ENCODE measurements at places on chromosomes 1 and 21.
A peak's percentile ranks its signal among the peaks of the same experiment; 100 is the strongest.

GRCh38 chr1:2308844-2309243 lies 80.7 kb downstream of the SKI start:
- DNase-seq, result no peak

DNA sequence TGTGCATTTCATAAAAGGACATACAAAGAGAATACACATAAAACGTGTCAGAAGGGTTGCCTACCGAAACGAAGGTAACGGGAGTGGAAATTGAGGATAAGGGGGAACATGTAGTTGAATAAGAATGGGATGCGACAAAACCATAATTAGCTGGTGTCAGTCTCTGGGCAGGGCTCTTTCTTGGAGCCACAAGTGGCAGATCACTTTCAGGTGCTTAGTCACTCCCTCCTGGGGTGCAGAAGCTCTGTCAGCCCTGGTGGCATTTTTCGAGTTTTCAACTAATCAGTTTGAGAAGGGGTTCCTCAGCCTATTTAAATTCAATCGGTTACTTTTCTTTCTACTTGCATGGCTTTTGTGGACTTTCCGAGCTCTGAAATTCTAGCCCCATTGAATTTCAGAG lies 133.9 kb upstream of the IGSF21 start:
- no peak for DNase-seq

- DNase-seq, result peak; percentile 76
Measured at GRCh38 chr1:229514578-229515275, 6.6 kb upstream of the NUP133 start.

- DNase-seq, result no peak
Measured at GRCh38 chr1:115182012-115182715, 92.9 kb upstream of the TSPAN2 start.

DNA sequence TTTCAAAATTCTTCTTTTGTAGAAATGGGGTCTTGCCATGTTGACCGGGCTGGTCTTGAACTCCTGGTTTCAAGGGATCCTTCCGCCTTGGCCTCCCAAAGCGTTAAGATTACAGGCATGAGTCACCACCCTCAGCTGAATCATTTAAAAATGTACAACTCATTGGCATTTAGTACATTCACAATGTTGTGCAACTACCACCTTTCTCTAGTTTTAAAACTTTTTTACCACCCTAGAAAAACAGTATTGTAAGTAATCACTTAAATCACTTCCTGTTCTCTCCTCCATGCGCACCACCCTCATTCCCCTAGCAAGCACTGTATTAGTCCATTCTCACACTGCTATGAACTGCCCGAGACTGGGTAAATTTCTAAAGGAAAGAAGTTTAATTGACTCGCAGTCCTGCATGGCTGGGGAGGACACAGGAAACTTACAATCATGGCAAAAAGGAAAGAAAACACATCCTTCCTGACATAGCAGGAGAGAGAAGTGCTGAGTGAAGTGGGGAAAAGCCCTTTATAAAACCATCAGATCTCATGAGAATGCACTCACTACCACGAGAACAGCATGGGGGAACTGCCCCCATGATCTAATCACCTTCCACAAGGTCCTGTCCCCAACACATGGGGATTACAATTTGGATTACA lies 14.4 kb upstream of the THEM5 start:
- DNase-seq, result peak; percentile 92

GRCh38 chr1:80656014-80656636 lies 1144.6 kb upstream of the ADGRL2 start:
- DNase-seq, result peak; percentile 49

DNA sequence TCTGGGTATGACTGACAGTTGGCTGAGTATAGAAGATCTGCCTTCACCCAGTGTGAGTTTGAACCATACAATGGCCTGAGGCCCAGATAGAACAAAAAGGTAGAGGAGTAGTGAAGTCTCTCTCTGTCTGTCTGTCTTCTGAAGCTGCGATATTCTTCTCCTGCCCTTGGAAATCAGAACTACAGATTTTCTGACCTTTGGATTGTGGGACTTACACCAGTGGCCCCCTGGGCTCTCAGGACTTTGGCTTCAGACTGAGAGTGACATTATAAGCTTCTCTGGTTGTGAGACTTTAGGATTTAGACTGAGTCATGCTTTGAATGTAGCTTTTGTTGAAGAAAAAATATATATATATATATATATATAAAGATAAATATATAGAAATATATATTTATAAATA lies 1235.0 kb upstream of the ADGRL4 start:
- DNase-seq, result no peak

GRCh38 chr1:168752171-168752832 lies 23.3 kb upstream of the DPT start:
- DNase-seq, result no peak

DNA sequence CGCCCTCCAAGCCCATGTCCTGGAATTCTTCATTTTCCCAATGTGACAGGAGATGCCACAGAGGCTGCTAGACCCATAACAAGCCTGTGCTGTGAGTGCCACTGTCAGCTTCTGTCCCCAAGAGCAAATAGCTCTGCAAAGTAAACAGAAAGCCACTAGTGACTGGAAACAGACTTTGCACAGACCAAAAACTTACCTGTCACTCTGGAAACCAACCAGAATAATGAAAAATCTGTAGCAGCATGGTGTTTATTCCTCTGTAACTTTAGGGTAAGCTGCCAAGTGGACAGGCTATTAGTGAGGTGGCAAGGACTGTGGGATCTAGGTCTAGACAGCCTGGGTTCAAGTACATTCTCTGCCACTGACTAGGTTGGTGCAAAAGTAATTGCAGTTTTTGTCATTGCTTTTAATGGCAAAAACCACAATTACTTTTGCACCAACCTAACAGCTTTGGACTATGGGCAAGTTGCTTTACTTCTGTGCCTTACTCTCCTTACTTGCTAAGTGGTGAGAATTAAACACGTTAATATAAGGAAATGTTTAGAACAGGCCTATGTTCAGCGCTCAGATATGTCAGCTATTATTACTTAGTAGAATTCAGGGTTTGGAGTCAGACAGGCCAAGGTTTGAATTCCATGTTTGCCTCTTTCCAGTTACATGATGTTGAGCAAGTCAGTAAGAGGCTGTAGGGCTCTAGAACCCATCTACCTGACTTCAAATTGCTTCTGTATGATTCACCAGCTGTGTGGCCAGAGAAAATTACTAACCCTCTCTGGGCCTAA lies at the start of gene C8B:
Gene C8B (minus strand): TSS at position 100 of the 782 bp plus-strand sequence. CDS start 67 bp downstream, at position 33.
- DNase-seq, result peak; percentile 44

GRCh38 chr1:31764312-31765040 lies at the start of gene ADGRB2:
Gene ADGRB2, minus strand, starts transcription at chr1:31764340. Its CDS starts 7,119 bp downstream, at chr1:31757221.
- no peak for DNase-seq

GRCh38 chr1:205346956-205347574 lies 9.7 kb downstream of the KLHDC8A start:
- DNase-seq, result no peak

Measured in cardiac muscle cell (in vitro differentiated cells and primary cell).